ENCODE measurements at places on chromosomes 1 and 21.

DNA sequence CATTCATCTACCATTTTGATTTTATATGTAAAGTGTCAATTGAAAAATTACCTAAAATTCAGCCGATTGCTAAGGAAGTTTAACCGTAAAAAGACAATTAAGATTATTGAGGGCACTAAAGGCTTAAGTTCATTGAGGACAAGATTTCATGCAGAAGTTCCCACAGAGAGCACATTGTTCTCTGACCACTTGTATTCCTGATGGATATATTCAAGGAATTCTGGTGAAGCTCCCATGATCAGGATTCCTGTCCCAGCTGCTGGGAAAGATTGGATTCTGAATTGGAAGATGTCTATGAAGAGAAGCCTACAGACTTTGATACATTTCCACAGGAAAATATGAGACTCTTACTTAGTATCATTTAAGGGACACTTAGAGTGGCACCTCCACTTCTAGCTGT is 209.2 kb upstream of the KCTD3 start:
- DNase-seq: no peak

DNA sequence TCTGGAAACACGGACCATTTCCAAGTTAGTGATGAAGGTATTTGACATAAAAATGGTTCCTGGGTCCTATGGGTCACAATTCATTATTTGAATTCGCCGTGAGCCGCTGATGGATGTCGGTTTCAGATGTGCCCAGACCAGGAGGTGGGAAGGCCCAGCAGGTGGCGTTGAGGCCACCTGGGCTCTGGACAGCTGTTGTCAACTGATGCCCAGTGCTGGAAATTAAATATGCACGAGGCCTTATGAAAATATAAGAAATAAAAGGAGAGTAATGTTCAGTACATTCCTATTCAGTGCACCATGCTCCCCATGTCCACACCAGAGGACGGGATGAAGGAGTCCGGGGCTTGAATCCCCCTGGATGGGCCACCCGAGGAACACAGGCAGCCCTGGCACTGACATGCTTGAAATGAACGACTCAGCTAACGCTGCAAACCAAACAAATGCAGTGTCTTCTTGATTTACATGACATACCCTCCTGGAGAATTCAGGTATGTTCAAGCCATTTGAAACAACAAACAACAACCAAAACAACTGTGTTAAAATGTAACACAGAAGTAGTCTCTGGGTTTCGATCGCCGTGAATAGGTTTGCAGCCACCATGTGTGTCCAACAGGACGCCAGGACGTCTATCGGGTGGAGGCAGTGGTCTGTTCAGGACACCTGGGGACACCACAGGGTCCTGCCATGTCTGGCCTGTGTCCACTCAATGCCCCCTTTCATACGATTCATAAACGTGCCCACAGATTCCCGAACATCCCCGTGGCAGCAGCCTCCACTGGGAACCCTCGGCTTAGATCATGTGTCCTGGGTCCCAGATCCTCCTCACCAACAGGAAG is 6.1 kb downstream of the TFF3 start:
- DNase-seq: no peak

- no peak for DNase-seq
Observed at GRCh38 chr1:225965231-225965630, 24.2 kb upstream of the LEFTY2 start.

- no peak for DNase-seq
Observed at GRCh38 chr1:110976089-110976488, 12.4 kb upstream of the LRIF1 start.

DNA sequence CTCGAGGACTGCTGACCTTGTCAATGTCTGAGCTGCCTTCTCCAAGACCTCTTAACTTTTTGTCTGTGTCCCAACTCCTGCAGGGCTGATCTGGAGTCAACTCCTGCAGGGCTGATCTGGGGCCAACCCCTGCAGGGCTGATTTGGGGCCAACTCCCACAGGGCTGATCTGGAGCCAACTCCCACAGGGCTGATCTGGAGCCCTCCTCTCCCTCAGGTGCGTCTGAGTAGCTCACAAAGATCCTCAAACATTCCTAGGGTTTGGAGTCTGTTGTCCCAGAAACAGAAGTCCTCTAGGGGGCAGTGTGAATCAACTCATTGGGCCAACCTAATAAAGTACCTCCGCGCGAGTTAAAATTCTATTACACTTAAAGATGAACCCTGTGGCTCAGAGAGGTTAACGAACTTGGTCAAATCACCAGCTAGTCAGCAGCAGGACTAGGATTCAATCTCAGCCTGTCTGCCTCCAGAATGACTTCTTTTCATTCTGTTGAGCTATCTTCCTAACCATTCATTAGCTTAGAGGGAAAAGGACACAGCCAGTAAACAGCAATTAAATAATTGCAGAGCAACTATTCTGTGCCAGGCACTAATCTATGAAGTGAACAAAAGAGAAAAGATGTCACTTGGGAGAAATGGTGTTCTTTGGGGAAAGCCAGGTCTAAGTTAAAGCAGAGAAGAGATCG is 17.2 kb upstream of the RLF start:
- DNase-seq: peak; percentile 66

- DNase-seq: no peak
Observed at GRCh38 chr1:983798-984475, 2.0 kb upstream of the PERM1 start.

DNA sequence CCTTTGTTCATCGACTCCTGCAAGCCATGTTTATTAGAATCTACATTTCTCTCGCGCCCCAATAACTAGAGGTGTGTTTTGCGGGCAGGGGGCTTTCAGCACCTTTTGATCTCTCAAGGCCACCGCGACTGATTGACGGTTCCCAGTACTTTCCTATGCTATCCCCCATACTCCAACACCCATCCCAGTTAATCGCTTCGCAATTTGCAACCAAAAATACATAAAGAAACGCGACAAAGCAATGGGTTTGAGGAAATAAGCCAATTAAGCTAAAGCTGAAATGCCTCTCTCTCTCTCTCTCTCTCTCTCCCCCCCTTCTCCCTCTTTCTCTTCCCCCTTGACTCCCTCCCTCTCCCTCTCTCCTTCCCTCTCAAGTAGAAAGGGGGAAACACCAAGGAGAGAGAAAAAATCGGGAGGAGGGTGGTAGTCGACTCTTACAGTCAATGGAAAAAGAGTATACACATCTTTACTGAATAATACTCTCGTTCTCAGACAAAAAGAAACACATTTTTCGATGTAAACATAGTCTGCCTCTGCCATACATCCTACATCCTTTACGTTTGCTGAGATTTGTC is 128.0 kb upstream of the DPYD start:
- no peak for DNase-seq

DNA sequence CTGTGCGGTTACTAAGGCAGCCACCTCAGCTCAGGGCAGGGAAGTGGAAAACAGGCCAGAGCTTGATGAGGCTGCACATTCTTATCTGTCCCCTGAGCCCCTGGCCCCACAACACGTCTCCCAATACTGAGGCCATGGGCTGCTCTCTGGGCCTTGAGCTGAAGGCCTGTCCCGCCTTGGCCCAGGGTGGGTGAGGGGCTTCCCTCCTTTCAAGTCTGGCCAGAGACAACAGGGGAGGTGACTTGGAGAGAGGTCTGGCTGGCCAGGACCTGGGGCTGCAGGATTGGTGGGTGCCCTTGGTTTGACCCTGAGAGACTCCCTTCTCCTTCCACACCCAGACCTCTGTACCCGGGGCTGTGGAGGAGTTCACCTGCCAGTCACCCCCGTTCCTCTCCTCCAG is 563.8 kb downstream of the PTPRU start:
- no peak for DNase-seq
